Chondrocyte (in vitro differentiated cells): ENCODE measurements at places on chromosomes 3 and 15. TPM values are rescaled to one million over a fixed set of nuclear protein-coding genes. Genes with fewer than 3 reads are reported as not detected.

TMCO5A gene
- not detected in 3 replicates for total RNA-seq

CSPG4 gene
- 302 to 607 TPM (median 595 TPM) in 3 replicates for total RNA-seq

CISH gene
- total RNA-seq, result 0.85 to 1.8 TPM (median 1.8 TPM) in 3 replicates

SLC6A1 gene
- 0.87 to 2.3 TPM (median 2.0 TPM) in 3 replicates for total RNA-seq

ASB14 gene
- total RNA-seq, result not detected in 3 replicates

MYEF2 gene
- total RNA-seq, result 16.3 to 22.6 TPM (median 20.5 TPM) in 3 replicates

GREM1 gene
- 142 to 227 TPM (median 151 TPM) in 3 replicates for total RNA-seq

CIB2 gene
- total RNA-seq, result 5.7 to 8.8 TPM (median 8.0 TPM) in 3 replicates

C15orf62 gene
- 0.12 TPM in 1 of 3 replicates, not detected in the others for total RNA-seq

LYZL4 gene
- total RNA-seq, result not detected in 3 replicates

SLC27A2 gene
- not detected in 3 replicates for total RNA-seq

B3GNT5 gene
- total RNA-seq, result 12.3 to 21.2 TPM (median 19.9 TPM) in 3 replicates

GABRA5 gene
- total RNA-seq, result 0.30 to 0.46 TPM in 2 of 3 replicates, not detected in the other

CHAC1 gene
- 2.8 to 78.5 TPM (median 77.6 TPM) in 3 replicates for total RNA-seq
